ENCODE measurements at places on chromosomes 2 and 18. TPM values are rescaled to one million over a fixed set of nuclear protein-coding genes. Genes with fewer than 3 reads are reported as not detected.

GRB14 gene
- total RNA-seq = 13.2 TPM

DNA sequence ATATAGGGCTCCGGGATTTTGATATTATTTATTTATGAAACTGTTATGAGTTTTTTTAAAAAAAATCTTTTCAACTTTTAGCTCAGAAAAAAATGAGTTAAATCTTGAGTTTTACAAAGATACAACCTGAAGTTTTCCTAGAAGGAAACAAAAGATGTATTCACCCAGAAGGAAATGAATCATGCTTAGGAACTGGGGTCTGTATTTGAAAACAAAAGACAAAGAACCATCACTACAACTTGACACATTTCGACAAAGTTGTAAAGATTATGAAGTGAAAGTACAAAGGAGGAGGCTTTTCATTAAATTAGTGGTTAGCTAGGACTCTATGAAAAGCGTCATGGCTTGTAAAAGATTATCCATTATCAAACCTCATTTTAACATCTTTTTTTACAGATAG is 143.3 kb downstream of the PDE1A start:
- H3K4me1 ChIP-seq = no peaks in the 10 kb centered on the region
- H3K4me3 ChIP-seq = no peak overlapping the region
- H3K27ac ChIP-seq = no peak overlapping the region
- no peaks in the 10 kb centered on the region for H3K36me3 ChIP-seq
- no peaks in the 10 kb centered on the region for H3K27me3 ChIP-seq

PPM1B gene
- total RNA-seq = 28.5 TPM

- no peaks in the 10 kb centered on the region for H3K36me3 ChIP-seq
- H3K4me1 ChIP-seq = no peaks in the 10 kb centered on the region
- peak; percentile 42 for DNase-seq
- H3K27ac ChIP-seq = no peak overlapping the region
- H3K27me3 ChIP-seq = no peaks in the 10 kb centered on the region
These were observed 31.9 kb upstream of the CREG2 start for GRCh38 chr2:101419096-101419663.

CCDC85A gene
- total RNA-seq = 0.24 TPM

DNA sequence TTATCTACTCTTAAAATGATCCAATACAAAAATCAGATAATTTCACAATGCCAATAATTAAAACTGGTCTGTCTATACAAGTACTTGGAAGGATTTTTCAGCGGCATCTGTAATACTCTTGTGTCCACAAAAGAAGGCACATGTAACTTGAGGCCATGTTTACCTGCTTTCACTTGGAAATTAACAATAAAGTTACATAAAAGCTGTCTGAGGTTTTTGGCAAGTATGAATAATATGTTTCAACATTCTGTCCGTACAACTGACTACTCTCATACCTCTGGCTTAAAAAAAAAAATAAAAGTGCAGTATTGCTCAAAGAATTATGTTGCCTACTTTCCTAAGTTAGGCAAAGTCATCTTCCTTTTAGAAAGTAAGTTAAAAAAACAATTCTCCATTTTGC is 253.6 kb downstream of the NBAS start:
- H3K4me3 ChIP-seq = no peak overlapping the region
- no peaks in the 10 kb centered on the region for H3K27me3 ChIP-seq
- H3K27ac ChIP-seq = no peak overlapping the region
- DNase-seq = no peak
- no peaks in the 10 kb centered on the region for H3K4me1 ChIP-seq

GRCh38 chr2:1754461-1755170 is 10.3 kb upstream of the PXDN start:
- H3K27me3 ChIP-seq = no peaks in the 10 kb centered on the region
- no peak overlapping the region for H3K27ac ChIP-seq
- no peaks in the 10 kb centered on the region for H3K36me3 ChIP-seq
- no peak overlapping the region for H3K4me3 ChIP-seq

GRCh38 chr2:169464882-169465281 is 14.4 kb upstream of the BBS5 start:
- no peaks in the 10 kb centered on the region for H3K36me3 ChIP-seq
- no peaks in the 10 kb centered on the region for H3K4me1 ChIP-seq
- no peak overlapping the region for H3K4me3 ChIP-seq

SH3BP4 gene
- total RNA-seq = 99.7 TPM

GRCh38 chr2:54805255-54805654 is 81.8 kb downstream of the EML6 start:
- DNase-seq = no peak
- no peaks in the 10 kb centered on the region for H3K36me3 ChIP-seq
- no peaks in the 10 kb centered on the region for H3K4me1 ChIP-seq
- H3K4me3 ChIP-seq = no peak overlapping the region
- H3K27ac ChIP-seq = no peak overlapping the region

GRCh38 chr2:206520450-206520849 is 77.1 kb downstream of the ADAM23 start:
- H3K4me1 ChIP-seq = no peaks in the 10 kb centered on the region
- no peak overlapping the region for H3K27ac ChIP-seq
- no peak for DNase-seq
- H3K36me3 ChIP-seq = no peaks in the 10 kb centered on the region
- no peak overlapping the region for H3K4me3 ChIP-seq

- peaks cover 10% of the 10 kb centered on the region for H3K4me1 ChIP-seq
- H3K36me3 ChIP-seq = no peaks in the 10 kb centered on the region
- H3K27me3 ChIP-seq = no peaks in the 10 kb centered on the region
- no peak for DNase-seq
These were observed 34.1 kb downstream of the SOCS6 start for GRCh38 chr18:70322928-70323327.

DNA sequence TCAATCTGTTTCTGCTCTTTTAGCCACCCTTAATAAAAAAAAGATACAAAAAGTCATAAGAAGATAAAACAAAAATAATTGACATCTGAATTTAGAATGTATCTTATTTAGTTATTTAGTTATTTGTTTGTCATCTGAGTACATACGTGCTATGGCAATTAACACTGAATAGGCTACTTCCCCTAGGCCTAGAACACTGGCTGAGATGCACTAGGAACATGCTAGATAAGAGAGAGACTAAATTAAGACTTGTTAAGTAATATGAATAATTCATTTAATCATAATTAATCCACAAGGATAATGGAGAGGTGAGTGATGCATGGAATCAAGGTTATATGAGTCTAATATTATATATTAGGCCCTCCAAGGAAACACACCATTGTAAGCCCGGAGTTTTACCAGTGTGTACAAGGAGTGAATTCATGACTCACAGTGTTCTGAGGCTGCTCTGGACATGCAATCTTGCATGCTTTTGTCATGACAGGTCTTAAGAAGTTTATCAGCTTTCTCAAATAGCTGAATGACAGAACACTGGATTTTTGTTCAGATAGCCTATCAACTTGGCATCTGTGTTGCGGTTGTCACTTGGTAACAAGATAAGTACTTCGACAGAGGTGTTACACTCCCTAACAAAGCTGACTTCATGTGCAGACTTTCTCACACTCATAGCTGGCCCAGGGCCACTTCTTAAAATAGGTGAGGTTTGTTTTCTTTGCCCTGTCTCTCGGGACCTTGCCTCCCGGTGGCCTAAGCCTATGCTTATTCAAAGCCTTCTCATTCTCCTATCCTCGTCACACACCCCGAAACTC is 5.0 kb upstream of the SERPINB2 start:
- no peaks in the 10 kb centered on the region for H3K27me3 ChIP-seq
- H3K27ac ChIP-seq = peak overlapping the region; percentile 50
- peak; percentile 70 for DNase-seq

GRCh38 chr2:46181306-46181705 is 115.9 kb upstream of the EPAS1 start:
- peaks cover 3% of the 10 kb centered on the region for H3K4me1 ChIP-seq
- no peak overlapping the region for H3K27ac ChIP-seq
- no peaks in the 10 kb centered on the region for H3K27me3 ChIP-seq
- H3K4me3 ChIP-seq = no peak overlapping the region

DNA sequence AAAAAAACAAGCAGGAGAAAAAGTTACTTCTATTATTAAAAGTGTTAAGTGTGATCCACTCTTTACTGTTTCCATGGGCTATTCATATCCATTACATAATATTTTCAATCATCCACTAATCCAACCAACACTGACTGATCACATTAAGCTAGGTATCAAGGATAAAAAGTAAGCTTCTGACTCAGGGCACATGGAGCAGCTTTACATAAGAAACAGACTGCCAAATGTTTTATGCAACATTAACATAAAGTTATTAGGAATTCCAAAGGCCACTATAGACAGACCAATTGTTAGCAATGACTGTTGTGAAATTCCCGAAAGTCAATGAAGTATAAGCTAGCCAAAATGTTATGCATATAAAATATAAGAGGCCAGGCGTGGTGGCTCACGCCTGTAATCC is 277.6 kb downstream of the ZEB2 start:
- no peak overlapping the region for H3K4me3 ChIP-seq
- no peaks in the 10 kb centered on the region for H3K27me3 ChIP-seq
- H3K27ac ChIP-seq = no peak overlapping the region
- H3K4me1 ChIP-seq = no peaks in the 10 kb centered on the region
- no peak for DNase-seq

- H3K27ac ChIP-seq = no peak overlapping the region
- H3K4me1 ChIP-seq = no peaks in the 10 kb centered on the region
- H3K27me3 ChIP-seq = no peaks in the 10 kb centered on the region
These were observed 136.1 kb upstream of the RIOK3 start for GRCh38 chr18:23316988-23317387.

SERPINB12 gene
- total RNA-seq = not detected

DNA sequence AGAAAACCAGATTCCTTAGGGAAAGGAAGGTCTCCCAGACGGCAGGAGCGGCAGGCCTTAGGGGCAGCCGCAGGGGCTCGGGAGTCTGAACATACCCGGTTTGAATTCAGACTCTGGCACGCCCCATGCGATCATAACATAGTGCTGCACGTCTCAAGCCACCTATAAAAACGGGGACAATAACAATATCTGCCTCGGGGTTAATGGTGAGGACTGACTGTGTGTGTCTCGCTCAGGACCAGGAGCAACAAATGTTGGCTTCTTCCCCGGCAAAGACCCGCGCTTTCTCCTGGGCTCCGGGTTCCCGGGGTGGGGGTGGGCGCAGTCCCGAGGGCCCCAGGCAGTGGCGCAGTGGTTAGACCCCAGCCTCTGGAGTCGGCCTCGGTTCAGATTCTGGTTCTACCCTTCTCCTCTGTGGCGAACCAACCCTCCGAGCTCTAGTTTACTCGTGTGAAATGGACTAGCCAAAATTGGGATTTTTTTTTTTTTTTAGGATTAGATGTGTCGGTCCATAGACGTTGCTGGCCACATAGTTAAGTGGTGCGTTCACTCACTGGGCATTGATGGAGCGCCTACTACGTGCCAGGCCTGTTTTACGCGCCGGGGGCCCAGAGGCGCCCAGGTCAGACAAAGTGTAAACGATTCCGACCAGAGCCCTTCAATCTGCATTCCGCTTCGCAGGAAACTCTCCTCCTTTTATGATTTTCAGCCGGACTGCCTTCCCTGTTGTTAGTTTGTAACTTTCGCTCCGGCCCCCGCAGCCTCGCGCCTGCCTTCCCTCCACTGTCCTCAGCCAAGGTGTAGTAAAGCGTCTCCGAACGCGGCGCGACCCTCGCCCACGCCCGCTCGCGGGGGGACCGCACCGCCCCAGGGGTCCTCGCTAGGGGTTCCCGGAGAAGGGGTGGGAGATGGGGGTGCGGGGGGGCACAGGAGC is 820 bp upstream of the SH3BP4 start:
- no peak overlapping the region for H3K27ac ChIP-seq
- H3K4me3 ChIP-seq = peak overlapping the region; percentile 57
- H3K36me3 ChIP-seq = no peaks in the 10 kb centered on the region
- H3K4me1 ChIP-seq = peaks cover 4% of the 10 kb centered on the region
- no peak for DNase-seq
- H3K27me3 ChIP-seq = no peaks in the 10 kb centered on the region

GRCh38 chr2:52391621-52392020 is 1359.7 kb upstream of the NRXN1 start:
- H3K4me3 ChIP-seq = no peak overlapping the region
- H3K36me3 ChIP-seq = no peaks in the 10 kb centered on the region
- no peaks in the 10 kb centered on the region for H3K27me3 ChIP-seq
- no peaks in the 10 kb centered on the region for H3K4me1 ChIP-seq
- H3K27ac ChIP-seq = no peak overlapping the region

DNA sequence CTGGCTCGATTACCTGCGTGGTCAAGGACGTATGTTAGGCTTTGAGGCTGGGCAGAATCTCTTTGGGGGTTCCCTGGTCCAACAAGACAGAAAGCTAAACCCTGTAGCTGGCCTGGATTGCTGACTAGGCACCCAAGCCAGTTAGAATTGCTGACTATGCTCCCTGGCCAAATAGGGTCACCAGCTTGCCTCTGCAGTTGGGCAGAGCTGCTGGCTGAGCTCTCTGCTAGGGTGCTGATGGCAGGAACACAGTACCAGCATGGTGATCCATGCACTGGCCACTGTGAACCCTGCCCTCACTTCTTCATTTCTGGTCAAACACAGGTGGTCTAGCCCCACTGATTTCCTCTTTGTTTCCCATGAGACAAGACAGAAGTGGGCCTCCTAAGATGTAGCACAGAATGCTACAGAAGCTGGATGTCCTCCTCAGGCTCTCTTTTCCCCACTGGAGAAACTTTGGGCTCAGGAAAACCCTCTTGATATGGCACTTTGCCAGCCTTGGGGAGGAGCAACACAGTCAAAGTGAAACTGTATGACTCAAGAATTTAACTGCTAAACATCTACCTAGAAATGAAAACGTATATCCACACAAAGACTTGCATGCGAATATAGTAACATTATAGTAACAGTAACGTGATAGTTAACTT is 20.8 kb downstream of the SP140L start:
- H3K27me3 ChIP-seq = no peaks in the 10 kb centered on the region
- H3K36me3 ChIP-seq = no peaks in the 10 kb centered on the region
- no peak for DNase-seq
- H3K4me1 ChIP-seq = no peaks in the 10 kb centered on the region
- no peak overlapping the region for H3K4me3 ChIP-seq

DNA sequence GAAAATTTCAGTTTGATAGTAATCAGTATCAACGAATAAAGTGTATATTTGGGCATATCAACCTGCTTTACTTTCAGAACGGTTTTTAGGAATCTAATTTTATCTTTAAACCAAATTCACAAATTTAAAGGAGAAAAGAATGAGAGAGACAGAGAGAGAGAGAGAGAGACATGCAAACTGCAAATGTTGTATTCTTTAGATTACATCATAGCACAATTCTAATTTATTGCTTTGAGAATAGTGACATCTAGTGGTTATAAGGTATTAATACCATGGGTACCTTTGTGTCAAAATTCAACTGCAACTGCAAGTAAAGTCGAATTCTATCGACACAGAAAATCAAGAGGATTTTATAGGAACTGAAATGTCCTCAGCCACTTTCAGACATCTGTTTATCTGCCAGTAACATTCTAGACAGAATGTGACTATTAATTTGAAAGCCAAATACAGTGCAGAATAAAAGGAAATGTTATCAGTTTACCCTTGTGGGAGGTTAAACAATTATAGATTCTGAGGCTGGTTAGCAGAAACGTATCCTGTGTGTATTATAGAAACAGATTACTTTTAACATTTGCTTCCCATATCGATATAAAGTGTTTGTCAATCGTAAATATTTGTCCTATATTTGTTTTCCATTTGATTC is 529.8 kb upstream of the VRK2 start:
- H3K36me3 ChIP-seq = no peaks in the 10 kb centered on the region
- no peak for DNase-seq
- H3K27ac ChIP-seq = no peak overlapping the region
- H3K4me3 ChIP-seq = no peak overlapping the region
- H3K4me1 ChIP-seq = no peaks in the 10 kb centered on the region

SLC30A3 gene
- total RNA-seq = not detected
